ENCODE measurements at places on chromosomes 3 and 15.

- no peak for DNase-seq
Observed at GRCh38 chr3:64163019-64163754, 62.1 kb downstream of the PRICKLE2 start.

DNA sequence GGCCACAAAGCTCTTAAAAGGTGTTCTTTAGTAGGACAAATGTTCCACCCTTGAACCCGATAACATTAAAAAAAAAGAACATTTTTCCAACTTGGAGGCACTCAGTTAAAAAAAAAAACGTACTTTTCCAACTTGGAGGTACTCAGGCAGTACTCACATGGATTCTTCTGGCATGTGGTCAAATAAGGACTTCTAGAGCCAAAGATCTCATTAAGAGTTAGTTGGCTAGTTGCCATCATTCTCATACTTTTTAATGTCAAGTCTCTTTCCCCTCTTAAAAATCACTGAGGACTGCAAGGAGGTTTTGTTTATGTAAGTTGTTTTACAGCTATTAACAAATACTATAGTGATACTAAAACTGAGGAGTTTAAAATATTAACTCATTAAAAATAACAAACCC lies 101.0 kb downstream of the CADPS start:
- no peak for DNase-seq

- DNase-seq: no peak
Observed at GRCh38 chr15:42890161-42890913, 30.2 kb downstream of the TTBK2 start.

DNA sequence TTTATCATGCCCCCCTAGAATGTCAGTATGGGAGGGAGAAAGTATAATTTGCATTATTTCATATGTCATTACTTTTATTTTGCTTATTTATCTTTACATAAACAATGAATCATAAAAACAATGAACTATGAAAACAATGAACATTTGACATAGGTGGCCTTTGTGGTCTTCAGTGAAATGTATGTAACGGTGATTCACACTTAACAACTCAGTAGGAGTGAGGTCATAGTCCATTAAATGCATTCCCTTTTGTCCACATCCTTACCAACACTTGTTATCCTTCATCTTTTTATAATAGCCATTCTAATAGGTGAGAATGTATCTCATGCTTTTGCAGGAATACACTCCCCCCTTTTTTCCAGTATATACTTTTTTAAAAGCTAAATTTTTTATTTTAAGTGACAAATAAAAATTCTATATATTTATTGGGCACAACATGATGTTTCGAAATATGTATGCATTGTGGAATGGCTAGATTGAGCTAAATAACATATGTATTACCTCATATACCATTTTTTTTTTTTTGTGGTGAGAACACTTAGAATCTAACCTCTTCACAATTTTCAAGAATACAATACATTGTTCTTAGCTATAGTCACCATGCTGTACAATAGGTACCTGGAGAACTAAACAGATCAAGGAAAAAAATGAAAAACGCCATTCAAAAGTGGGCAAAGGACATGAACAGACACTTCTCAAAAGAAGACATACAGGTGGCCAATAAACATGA lies 189.5 kb downstream of the WDR72 start:
- DNase-seq: no peak

GRCh38 chr3:24707936-24708335 lies 213.3 kb upstream of the THRB start:
- no peak for DNase-seq

- DNase-seq: peak; percentile 69
Observed at GRCh38 chr3:101695779-101696372, 9.4 kb upstream of the RPL24 start.

GRCh38 chr15:84833447-84834228 lies 16.5 kb downstream of the ALPK3 start:
- no peak for DNase-seq

GRCh38 chr3:4245671-4246070 lies 57.5 kb upstream of the SETMAR start:
- DNase-seq: no peak

GRCh38 chr3:104519468-104520227 lies 847.1 kb upstream of the ALCAM start:
- no peak for DNase-seq

- no peak for DNase-seq
Observed at GRCh38 chr3:185716436-185717108, 108.3 kb downstream of the IGF2BP2 start.

DNA sequence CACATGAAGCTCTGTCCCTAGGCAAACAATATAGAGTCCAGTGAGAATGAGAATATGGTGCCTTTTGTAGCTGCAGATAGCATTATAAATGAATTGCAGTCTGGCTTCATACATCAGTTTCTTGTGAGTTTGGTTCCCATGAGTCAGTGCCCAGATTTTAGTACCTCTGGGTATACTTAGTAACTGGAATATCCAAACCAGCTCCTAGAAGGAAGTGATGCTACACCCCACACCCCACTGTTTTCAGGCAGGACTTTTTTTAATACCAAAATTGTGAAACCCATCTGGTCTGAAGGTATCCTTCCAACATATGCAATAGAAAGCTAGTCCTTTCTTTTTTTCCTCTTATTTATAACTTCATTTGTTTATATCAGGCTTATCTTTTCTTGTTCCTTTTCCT lies 42.1 kb upstream of the FOXP1 start:
- DNase-seq: no peak

DNA sequence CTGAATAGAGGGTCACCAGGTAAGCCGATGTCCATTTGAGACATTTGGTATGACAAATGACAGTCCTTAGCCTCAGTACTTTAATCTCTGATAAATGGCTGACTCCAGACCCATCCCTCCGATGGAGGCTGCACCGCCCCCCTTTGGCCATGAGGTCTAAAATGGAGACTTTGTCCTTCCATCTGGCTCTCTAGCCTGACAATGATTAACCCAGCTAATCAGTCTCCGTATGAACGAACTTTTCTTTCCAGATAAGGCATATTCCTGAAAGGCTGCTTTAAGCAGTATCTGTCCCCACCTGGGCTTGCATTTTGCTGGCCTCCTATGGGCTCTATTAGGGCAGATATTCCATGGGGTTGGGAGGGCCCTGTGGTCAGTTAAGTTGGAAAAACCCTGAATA lies 10.8 kb upstream of the MYZAP start:
- no peak for DNase-seq

GRCh38 chr15:77181305-77182074 lies 110.6 kb upstream of the TSPAN3 start:
- DNase-seq: peak; percentile 1

DNA sequence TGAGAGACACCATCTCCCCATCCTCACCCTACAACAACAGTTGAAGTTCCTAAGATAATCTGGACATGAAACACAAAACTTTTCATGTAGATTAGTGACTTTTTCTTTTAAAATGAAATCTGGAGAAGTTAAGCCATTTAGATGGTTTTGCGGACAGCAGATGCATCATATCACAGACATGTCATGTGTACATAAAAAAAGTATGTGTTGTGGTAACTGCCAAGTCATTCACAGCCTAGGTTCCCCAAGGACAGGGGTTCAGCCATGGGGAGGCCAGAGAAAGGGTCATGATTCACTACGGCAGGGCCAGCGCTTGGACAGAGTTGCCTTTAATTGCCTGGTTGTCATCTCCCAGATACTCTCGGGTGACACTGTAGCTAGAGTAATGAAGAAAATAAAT lies 163.2 kb downstream of the PDZRN3 start:
- DNase-seq: no peak

DNA sequence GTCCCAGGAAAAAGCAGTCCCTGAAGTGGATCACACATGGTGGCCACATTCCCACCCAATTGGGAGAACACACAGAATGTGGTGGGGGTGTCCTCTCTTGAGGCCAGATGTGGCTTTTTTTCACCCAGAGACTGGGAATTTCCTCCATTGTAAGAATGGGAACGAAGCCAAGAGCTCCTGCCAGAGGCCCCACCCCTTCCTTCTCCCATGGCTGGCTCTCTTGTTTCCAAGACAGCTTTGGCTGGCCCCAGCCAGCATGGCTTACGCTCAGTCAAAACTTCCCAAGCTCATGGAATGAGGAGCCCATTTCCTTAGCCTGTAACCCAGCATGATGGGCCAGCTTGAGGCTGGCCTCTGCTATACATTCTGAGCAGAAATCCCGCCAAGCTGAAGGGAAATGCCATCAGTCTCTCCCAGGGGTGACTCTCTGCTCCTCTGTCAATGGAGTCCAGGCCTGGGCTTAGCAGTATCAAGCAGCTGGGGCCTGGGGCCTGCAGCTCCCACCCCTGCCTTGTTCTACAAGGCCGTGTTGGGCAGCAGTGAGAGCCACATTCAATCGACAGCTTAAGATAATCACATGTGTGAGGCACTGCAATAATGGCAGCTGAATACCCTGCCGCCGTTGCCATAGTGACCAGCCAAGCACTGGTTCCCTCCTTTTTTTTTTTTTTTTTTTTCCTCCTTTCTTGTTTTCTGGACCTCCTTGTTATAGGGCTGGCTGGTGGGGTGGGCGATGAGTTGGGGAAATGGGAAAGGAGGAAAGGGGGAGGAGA lies 142.4 kb downstream of the EPHB1 start:
- DNase-seq: no peak

DNA sequence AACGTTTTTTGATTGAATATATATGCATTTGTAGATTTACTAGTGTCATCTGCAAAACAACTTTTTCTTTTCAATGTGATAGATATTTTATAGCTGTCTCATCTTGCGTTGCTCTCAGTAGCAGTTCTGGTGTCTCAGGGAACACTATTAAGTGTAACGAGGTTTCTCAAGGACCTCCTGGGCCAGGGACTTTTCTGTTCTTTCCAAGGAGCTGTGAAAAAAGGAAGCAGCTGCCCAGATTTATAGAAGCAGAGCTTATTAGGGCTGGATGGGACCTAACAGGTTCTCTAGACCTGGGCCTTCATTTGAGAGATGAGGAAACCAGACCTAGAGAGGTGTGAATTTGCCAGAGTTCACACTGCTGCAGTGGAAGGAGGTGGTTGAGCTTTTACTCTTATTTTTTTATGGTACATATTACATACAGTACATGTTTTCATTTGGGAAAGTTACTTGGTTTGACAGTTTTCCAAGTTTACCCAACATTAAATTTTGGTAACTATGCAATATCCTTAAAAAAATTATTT lies 16.1 kb downstream of the MAP2K1 start:
- DNase-seq: no peak

DNA sequence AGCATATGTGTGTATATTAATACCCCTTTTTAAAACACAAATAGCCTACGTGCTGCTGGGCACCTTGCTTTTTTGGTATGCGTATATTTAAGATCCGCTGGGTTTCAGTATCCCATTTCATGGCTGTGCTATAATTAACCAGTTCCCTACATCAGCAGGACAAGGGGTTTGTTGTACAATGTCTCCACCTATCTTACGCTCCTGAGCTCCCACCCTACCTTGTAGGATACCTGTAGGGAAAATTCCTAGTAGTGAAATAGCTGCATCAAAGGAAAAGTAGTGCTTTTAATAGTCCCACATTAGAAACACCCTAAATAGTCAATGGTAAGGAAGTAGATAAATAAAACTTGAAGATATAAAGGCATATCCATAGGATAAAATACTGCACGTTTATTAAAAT lies 1.4 kb downstream of the MAP6D1 start:
- no peak for DNase-seq

DNA sequence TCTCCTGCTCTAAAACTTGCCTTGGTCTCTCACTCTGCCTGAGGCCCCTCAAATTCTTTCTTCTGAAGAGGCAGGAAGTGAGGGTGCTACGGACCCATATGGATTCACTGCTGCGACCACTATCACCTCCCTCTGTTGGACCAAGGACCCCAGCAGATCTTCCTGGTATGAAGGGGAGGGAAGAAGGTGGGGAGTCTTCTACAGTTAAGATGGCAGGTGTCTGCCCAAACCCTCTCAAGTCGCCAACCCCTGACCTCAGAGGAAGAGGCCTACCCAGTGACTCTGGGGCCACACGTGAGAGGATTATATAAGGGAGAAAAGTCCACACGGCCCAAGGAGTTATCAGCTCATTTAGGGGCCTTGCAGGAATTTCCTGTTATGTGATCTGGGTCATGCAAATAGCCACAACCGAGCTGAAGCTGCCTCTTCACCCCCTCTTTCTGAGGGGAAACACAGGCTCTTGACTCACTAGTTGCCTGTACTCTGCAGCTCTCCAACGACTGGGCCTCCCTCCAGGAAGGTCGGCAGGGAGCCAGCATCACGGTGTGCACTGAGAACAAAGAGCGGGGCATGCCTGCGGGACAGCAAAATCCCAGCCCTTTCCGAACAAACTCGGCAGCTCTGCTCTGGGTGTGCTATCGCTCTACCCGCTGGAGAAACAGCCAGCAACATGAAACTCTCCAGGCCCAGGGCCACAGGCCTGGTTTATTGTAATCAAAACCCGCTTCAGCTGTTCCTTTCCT lies 116.0 kb downstream of the XXYLT1 start:
- no peak for DNase-seq

GRCh38 chr3:183468424-183468823 lies 40.0 kb upstream of the MCF2L2 start:
- DNase-seq: peak; percentile 21

DNA sequence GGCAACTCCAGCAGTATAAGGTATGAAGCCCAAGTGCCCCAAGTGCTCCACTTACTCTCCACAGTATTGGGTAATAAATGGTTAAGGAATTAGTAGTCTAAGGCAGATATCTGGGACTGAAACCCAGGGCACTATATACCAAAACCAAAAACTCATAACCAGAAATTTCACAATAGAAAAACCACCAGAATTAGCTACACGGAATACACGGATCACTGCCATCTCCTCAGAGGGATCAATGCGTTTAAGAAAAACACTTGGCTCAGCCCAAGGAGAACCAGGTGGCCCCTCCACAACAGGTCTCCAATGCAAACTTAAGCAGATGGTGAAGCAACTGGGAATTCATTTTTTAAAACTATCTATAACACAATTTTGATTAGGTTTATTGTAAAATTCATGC lies 83.6 kb downstream of the FAIM start:
- DNase-seq: no peak

GRCh38 chr3:113802795-113803455 lies 35.7 kb upstream of the GRAMD1C start:
- DNase-seq: no peak

DNA sequence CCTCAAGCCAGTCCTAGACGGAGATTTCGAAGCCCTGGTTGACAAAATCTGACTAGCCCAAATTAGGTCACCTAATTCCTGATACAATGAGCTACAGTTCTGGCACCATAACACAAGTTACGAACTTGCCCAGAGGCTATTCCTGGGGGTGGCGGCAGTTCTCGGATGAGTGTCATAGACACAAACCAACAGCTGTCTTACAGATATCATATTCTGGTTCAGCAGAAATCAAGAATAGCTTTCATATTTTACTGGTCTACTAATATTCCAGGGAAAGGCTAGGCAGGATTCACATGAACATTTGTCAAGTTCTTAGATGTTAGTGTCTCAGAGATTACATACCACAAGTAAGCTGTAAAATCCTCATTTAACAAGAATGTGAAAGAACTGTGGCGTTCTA lies 8.8 kb downstream of the ANAPC13 start:
- DNase-seq: no peak

DNA sequence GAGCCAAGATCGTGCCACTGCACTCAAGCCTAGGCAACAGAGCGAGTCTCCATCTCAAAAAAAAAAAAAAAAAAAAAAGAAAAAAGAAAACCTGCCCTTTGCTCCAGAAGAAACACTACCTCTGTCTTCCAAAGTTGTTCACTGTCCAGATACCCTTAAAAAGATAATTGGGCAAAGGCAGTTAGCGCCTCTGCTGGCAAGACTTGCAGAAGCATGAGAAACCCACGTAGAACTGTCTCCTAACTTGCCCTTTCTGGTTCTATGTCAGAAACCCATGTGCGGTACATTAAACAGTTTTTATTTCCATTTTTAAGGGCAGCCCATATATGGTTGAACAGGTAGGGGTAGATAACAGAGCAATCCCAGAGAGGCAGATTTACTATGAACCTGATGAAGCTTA lies 1026.4 kb downstream of the ROBO2 start:
- DNase-seq: no peak
